ENCODE measurements at places on chromosomes 1 and 21.

GRCh38 chr1:224245188-224245587 lies 62.1 kb downstream of the DEGS1 start:
- no peak for DNase-seq

DNA sequence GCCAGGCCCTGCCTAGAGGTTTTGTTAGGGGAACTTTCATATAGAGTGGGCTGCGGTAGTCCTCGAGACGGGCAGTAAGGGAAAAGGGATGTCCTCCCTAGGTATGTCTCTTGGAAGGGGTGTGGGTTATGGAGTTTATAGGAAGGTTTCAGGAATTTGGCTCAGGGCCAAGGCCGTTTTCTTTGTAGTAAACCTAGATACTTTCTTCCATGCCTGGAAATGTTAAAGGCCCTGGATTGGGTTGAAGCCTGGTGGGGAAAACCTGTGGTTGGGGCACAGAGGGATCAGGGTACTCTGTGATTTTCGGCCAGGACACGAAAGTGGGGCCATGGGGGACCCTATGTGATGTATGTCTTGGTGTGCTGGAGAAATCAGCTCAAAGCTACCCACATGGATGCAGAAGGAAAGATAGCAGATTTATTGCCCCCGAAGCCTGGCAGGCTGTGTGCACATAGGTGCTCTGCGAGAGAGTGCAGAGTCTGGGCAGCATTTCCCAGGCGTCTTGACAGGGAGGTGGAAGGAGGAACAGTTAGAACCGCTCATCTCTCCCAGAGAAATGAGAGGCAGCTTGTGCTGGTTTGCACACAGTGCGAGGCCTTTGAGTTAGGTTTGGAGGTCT lies 1.7 kb downstream of the SNAP47 start:
- DNase-seq, result no peak

- DNase-seq, result no peak
These were observed 49.9 kb downstream of the PDE9A start for GRCh38 chr21:42703136-42703908.

GRCh38 chr1:182681568-182681912 lies 2.8 kb downstream of the RGS8 start:
- no peak for DNase-seq

DNA sequence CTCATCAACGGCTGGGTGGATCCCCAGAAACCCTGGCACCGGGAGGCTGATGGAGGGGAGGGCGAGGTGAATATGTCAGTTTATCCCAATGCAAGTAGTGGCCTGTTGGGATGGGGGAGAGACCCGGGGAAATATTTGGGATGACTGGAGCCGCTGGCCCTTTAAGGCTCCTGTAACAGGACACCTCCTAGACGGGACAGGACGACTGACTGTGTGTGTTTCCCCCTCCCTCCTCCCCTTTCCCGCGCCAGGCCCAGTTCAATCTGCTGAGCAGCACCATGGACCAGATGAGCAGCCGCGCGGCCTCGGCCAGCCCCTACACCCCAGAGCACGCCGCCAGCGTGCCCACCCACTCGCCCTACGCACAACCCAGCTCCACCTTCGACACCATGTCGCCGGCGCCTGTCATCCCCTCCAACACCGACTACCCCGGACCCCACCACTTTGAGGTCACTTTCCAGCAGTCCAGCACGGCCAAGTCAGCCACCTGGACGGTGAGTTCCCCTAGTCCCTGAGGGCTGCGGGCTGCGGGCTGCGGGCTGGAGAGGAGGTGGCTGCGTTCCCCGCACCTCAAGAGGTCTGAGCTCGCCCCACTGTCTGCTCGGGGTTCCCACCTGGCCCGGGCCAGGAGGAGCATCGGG lies 44.8 kb upstream of the CCDC27 start:
- DNase-seq, result no peak

Data from coronary artery (tissue), 2 donors.